IMR-90 (cell line): ENCODE measurements at places on chromosomes 6 and 20. TPM values are rescaled to one million over a fixed set of nuclear protein-coding genes. Genes with fewer than 3 reads are reported as not detected.

SLC35A1 gene
- total RNA-seq = 9.7 and 14.4 TPM in 2 replicates

CDH4 gene
- total RNA-seq = 1.6 and 2.2 TPM in 2 replicates

MACROD2 gene
- 0.28 TPM in 1 of 2 replicates, not detected in the other for total RNA-seq

DEF6 gene
- total RNA-seq = 1.9 and 2.5 TPM in 2 replicates

FRK gene
- total RNA-seq = under 0.01 TPM in 2 replicates

SDC4 gene
- total RNA-seq = 265 and 275 TPM in 2 replicates

BTNL2 gene
- total RNA-seq = not detected in 2 replicates

PI16 gene
- under 0.01 TPM in 1 of 2 replicates, not detected in the other for total RNA-seq

AK9 gene
- 1.8 and 2.2 TPM in 2 replicates for total RNA-seq

ZC2HC1B gene
- total RNA-seq = not detected in 2 replicates

DNA sequence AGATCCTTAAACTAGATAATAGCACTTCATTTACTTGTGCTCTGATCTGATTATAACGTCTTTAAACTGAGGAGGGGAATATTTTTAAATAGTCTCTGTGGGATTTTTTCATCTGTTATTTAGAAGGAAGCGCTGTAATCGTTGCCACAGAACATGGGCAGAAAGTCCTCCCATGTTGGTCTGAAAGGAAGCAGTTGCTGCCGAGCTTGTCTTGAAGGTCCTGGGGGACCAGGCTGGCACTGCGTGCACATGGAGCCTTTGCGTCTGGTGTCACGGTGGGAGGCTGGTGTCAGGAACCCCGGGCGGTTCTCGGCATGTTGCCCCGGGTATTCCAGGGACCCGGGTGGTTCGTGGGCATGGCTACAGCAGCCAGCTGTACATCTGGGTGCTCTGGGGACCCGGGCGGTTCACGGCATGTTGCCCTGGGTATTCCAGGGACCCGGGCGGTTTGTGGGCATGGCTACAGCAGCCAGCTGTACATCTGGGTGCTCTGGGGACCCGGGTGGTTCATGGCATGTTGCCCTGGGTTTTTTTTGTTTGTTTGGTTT lies 11.5 kb downstream of the TPD52L2 start:
- no peak for DNase-seq

DNA sequence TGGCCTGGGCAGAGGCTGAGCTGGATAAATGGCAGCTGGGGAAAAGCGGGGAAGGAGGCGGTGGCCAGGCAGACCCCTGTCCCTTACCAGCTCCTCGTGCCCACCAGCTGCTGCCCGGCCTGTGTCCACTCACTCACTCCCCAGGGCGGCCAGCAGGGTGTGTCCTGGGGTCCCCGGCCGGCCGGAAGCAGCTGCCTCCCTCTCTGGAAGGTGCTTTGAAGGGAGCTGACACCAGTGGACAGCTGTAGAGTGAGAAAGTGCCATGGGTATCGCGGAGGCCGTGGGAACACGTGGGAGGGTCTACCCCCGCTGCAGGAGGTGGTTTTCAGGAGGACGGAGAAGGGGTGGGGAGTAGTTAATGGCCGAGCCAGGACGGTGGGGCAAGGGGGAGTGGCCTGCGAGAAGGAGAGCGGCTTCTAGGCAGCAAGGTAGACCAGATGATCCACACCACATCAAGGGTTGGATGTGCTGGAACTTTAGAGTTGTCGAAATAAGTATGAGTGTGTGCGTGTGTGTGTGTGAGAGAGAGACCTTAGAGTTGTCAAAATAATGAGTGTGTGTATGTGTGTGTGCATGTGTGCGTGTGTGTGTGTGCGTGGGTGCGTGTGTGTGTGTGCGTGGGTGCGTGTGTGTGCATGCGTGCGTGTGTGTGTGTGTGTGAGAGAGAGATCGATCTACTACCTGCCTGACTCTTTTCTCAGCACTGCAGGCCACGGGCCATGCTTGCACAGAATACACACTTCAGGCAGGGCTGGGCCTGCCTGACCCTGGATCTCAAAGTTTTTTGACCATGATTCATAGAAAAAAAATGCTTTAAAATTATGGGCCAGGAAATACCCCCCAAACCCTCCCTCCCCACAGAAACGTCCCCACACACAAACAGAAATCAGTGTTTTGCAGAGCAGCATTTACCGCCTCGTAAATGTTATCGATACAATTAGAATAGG lies 43.9 kb downstream of the CDH4 start:
- DNase-seq = no peak

DNA sequence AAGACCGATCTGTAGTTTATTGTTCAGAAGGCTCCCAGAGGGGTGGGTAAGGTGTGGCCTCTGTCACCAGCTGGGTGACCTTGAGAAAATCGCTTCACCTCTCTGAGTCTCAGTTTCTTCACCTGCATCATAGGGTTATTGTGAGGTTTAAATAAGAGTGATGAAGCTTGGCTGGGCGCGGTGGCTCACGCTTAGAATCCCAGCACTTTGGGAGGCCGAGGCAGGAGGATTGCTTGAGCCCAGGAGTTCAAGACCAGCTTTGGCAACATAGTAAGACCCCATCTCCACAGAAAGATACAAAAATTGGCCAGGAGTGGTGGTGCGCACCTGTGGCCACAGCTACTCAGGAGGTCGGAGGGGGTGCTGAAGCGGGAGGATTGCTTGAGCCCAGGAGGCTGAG lies 36.0 kb downstream of the VSTM2L start:
- no peak for DNase-seq

GRCh38 chr6:25056130-25056529 lies 120.4 kb upstream of the RIPOR2 start:
- no peak for DNase-seq

- DNase-seq = no peak
Measured at GRCh38 chr20:60780388-60781025, 471.6 kb upstream of the CDH4 start.

DNA sequence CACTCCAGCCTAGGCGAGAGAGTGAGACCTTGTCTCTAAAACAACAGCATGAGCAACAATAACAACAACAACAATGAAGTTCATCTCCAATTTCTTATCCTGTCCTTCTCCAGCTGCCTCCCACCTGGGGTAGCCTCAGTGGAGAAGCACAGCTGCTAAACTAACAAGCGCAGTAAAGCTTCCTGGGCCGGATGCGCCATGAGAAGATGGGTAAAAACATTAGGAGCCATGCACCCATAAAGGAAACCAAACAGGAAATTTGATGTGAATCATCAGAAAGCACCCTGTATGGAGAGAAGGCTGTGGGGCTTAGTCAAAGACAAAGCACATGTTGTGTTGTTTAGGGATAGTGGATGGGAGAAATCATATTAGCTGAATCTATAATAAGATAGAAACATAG lies 61.1 kb upstream of the CCN6 start:
- peak; percentile 52 for DNase-seq

DNA sequence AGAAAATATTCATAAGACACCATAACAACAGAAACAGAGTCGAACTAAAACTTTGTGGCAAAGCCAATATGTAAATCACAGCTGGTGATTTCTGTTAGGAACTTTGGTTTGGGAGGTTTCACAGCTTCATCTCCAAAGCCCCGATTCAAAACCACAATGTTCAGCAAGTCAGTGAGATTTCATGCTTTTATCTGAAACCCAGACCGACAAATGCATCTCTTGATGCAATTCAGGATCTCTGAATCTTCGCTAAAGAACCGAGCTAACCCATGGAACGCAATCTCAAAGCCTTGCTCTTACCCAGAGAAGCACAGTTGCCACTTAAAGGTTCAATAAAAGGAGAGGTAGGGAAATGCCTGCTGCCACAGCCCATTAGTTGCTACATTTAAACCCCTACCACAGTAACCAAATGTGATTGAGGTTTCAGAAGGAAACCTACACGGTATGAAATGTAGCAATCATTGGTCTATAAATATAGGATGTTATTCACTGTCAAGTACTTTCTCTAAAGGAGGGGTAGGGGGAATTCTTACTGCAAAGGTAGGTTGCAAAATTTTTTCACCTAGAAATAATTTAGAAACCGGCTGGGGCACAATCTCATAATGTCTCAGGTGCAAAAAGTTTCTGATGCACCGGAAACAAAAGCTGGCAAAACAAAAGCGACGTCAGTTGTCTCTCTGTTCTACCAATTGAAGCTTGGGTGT lies 381.0 kb upstream of the ARID1B start:
- no peak for DNase-seq

- no peak for DNase-seq
Measured at GRCh38 chr6:64411226-64411625, 775.6 kb downstream of the PHF3 start.

GRCh38 chr6:133240511-133241085 lies 559 bp upstream of the EYA4 start:
- peak; percentile 75 for DNase-seq

DNA sequence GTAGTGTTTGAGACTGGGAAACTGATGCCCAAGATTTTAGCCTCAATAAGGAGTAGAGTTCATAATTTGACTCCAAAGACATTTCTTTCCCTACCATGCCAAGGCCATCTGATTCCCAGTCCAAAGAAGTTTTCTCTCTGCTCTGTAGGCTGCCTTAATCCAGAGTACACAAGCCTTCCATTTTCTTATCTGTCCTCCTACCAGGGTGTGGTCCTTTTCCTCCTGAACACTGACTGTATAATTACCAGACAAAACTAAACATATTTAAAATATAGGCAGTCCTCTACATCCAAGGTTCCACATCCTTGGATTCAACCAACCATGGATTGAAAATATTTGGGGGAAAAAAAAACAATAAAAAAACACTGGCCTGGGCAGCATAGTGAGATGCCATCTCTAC lies 108.4 kb downstream of the SLC16A10 start:
- DNase-seq = no peak

GRCh38 chr6:28488916-28489365 lies 26.7 kb downstream of the GPX6 start:
- DNase-seq = peak; percentile 79

GRCh38 chr6:95805699-95806098 lies 210.1 kb upstream of the FUT9 start:
- no peak for DNase-seq

GRCh38 chr20:29878777-29879442 lies 1378.6 kb upstream of the DEFB115 start:
- no peak for DNase-seq

DNA sequence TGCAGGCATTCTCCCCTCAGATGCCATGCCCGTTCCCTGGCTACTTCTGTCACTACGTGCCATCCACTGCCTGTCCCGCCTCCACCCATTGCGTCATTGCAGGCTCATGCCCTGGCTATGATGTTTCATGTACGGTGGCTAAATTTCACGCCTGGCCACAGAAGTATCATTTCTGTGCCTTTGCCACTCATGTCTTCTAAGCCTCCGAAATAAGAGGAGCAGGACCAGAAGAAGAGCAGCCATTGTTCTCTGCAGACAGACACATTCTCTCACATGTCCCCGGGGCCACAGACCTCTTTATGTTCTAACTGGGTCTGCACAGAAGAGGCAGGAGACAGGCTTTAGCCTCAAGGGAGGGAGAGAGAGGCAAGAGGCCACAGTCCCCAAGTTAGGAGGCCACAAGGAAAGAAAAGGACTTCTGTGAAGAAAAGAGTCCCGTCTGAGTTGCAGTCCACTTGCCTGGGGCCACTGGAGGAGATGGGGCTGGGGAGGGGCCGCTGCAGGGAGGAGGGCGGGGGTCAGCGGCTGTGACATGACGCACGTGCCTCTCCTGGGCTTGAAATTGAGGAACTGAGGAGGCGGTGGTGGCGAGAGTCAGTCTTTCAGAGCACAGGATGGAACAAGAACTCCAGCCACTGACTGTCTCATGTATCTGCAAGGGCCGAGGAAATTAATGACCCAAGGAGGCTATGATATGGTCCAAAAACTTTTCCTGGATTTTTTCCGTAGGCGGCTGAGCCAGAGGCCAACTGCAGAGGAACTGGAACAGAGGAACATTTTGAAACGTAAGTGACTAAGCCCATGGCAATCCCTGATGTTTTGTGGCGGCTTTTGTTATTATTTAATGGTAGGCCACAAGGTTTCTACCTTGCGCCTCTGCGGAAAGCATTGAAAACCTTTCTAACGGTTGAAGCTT lies 55.9 kb downstream of the TBC1D7 start:
- no peak for DNase-seq

DNA sequence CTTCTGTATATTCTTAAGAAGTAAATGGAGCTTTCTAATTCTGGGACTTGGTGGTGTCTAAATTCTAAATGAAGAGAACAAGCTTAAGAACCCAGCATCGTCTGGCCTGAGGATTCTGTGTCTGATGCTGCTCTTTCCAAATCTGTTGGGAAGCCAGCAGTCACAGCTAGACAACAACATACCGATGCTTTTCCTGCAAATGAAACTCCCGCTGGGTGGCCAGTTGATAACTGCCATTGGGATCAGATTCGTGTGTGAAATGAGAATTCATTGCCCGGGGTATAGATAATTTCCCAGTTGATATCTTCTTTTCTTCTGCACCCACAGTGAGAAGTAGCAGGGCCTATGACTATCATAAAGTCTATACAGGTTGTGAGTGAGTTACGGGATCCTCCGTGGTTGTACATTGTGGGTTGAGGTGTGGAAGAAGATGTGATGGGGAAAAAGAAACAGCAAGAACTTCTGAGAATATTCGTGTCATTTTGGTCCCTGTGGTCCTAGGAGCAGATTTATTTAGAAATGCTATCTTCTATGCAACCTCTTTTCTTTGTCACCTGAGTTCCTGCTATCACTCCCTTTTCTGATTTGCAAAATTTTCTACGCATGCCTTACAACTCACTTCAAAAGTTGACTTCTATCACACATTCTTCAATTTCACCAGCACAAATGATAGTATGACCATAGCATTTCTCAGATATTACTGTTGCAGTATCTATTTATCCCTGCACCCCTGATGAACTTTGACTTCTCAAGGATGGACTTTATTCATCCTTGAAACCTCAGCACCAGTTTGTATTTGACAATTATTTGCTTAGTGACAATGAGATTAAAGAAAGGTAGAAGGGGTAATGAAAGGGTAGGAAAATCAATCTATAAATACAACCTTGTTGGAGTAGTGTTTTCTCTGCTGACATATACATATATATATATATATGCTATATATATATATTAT lies 10.4 kb downstream of the NOX3 start:
- no peak for DNase-seq

GRCh38 chr6:10409731-10410206 lies 5.1 kb downstream of the TFAP2A start:
- no peak for DNase-seq

- DNase-seq = peak; percentile 61
Measured at GRCh38 chr20:62120990-62121775, 1.1 kb upstream of the LSM14B start.

DNA sequence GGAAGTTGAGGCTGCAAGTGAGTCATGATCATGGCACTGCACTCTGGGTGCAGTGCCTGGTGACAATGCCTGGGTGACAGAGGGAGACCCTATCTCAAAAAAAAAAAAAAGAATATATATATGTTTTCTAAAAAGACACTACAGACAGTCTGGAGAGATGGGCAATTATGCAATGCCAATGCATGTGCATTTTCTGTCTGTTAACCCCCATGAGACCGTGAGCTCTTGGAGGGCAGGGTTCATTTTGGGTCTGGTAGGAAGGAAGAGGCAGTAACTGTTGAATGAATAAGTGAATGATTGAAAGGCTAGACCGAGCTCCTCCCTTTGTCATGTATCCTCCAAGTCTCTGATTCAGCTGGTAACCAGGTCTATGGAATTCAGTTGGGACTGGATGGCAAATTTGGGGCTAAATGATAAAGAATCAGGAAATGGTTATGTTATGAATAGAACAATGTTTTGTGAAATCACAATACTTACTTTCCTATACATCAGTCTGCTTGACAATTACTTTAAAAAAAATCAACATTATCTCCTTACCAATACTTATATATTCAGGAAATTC lies 5.6 kb upstream of the BLCAP start:
- no peak for DNase-seq

GRCh38 chr6:100512203-100512862 lies 47.6 kb upstream of the SIM1 start:
- DNase-seq = peak; percentile 56

GRCh38 chr6:89585154-89585553 lies 53.4 kb downstream of the LYRM2 start:
- no peak for DNase-seq

- peak; percentile 76 for DNase-seq
Measured at GRCh38 chr6:74597266-74597665, 608.6 kb downstream of the COL12A1 start.
